ENCODE measurements at places on chromosomes 6 and 20.

DNA sequence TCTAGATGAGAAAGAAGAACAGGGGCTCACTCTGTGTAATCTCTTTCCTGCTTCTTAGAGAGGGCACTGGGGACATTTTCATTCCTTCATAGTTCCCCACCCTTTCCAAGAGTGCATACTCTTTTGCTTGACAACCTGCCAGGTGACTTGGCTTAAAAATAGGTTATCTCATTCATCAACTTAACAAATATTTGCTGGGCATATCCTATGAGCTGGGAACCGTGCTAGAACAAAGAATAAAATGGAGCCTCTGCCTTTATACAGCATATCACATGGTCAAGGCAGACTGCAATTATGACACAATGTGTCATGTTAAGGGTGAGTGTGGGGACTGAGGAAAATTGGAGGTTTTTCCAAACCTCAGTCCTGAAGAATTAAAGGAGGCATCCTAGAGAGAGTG lies 209.8 kb upstream of the FOXA2 start:
- no peak for DNase-seq

GRCh38 chr6:154167126-154167525 lies 128.1 kb downstream of the OPRM1 start:
- DNase-seq = no peak

DNA sequence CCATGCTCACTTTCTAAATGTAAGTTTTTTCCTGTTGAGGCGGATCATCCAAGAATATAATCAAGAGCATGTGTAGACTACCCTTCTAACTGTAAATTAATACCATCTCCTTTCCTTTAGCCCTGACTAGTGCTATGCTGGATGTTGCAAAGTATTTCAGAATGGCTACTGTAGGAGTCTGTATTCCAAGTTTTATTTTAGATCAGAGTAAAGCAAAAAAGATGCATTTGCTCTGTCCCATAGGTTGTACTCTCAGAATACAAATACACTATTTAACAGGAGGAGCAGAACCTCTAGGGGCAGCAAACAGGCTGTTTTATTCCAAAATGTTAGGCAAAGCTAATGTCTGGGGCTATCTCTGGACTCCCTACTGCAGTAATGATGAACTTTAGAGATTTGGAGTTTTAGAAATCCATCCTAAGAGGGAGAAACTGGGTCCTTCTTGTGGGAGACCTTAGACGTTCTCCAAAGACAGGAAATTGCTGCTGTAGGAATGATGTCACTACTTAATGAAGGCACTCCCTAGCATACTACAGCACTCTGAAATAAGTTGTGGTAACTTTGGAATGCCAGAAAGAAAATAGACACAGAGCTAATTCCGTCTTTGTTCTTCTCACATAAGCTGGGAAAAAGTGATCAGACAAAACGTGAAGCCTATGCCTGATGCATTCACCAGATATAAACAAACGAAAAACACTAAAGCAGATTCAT lies 392.4 kb upstream of the HS3ST5 start:
- DNase-seq = no peak

GRCh38 chr20:7716286-7716972 lies 223.8 kb downstream of the HAO1 start:
- DNase-seq = no peak

DNA sequence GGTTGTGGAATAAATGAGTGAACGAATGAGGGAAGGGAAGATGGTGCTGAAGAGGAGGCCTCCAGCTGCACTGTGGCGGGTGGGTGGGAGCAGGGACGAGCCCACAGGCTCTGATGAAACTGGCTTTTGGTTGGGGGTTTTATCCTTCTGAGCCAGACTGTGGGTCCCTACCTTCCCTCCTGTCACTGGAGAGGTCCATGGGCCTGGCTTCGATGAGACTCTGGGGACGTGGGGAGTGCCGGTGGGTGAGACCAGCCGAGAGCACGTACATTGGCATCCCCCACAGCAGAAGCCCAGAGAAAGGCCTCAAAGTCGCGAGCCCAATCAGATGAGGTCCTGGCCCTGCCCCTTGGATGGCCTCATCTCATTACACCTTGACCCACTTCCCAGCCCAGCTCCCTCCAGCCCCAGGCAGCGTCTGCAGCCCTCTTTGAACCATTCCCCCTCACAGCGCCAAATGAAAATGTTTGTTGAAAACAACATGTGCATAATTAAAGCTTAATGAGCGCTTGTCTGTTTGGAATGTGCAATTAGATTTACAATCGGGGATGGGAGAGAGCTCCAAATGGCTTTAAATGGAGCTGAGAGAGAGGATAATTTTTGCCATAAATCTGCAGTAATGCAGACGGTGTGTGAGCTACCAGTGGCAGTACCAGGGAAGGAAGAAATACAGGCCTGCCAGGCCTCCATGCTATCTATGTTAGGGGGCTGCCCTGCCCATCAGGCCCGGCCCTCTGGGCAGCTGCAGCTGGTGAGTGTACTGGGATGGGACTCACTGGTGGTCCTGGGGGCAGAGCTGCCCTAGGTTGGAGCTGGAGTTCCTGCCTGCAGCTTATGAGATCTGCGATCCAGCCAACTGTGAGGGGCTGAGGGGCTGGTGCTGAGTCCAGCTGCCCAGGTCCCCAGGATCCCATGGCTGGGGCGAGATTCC lies 47.2 kb downstream of the TOX2 start:
- no peak for DNase-seq

DNA sequence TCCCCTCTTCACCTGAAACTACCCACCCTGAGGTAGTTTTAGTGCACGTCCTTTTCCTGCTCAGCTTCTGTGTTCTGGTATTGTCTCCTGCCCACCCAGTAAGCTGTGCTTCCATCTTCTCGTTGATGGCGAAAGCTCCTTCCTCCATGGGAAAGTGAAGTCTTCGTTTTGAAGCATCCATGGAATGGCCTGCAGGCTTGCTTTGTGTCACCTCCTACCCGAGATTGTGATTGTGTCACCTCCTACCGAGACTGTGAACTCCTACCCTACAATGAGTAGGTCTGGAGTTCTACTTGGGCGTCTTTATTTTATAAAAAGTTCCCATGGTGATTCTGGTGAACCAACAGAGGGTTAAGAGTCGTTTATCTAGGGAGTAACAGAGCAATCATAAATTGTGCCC lies 25.9 kb downstream of the SLC9A8 start:
- DNase-seq = no peak
